A549 treated with ZK216348 at 1 μM for 4 hours (cell line): ENCODE measurements at places on chromosomes 3 and 15. TPM values are rescaled to one million over a fixed set of nuclear protein-coding genes. Genes with fewer than 3 reads are reported as not detected.

MRPS25 gene
- 48.1 to 63.1 TPM (median 56.2 TPM) in 5 replicates for total RNA-seq

CEMIP gene
- total RNA-seq = 0.82 to 1.8 TPM (median 1.2 TPM) in 5 replicates

LRTM1 gene
- not detected in 5 replicates for total RNA-seq

SST gene
- not detected in 5 replicates for total RNA-seq

OXSM gene
- 15.6 to 21.3 TPM (median 19.0 TPM) in 5 replicates for total RNA-seq

EOGT gene
- 5.9 to 13.7 TPM (median 9.8 TPM) in 5 replicates for total RNA-seq

TRPM1 gene
- not detected in 5 replicates for total RNA-seq

PDCD7 gene
- 22.0 to 29.0 TPM (median 28.4 TPM) in 5 replicates for total RNA-seq
